Activated T-helper 9 cell treated with anti-CD3 and anti-CD28 coated beads, Interleukin-2, amount 50 U/mL, for 16 hours (primary cell): ENCODE measurements at places on chromosomes 6 and 20.

- no peak for DNase-seq
Measured at GRCh38 chr6:151330130-151330696, 61.1 kb downstream of the ZBTB2 start.

DNA sequence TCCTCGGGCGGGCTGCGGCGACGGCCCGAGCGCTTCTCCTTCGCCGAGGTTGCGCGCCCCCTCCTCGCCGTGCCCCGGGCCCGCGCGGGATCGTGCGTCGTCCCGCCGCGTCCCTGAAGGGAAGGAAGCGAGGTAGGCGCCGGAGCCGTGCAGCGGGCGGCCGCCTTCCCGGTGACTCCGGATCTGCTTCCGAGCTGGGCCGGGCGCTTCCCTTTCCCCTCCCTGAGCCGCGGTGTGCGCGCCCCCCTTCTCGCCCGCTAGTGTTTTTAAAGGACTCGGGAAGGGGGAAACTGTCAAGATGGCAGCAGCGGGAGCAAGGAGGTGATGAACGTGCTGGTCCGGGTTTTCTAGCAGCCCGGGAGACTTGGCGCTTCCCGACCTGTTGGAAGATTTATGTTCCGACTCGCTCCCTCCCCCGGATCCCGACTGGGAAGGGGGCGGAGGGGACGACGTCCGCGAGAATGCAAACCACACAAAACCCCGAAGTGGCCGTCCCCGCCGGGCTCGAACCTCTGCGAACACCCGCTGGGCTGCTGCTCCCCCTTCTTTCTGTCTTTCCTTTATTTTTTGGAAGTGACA lies 744 bp upstream of the FOXO3 start:
- DNase-seq, result no peak

DNA sequence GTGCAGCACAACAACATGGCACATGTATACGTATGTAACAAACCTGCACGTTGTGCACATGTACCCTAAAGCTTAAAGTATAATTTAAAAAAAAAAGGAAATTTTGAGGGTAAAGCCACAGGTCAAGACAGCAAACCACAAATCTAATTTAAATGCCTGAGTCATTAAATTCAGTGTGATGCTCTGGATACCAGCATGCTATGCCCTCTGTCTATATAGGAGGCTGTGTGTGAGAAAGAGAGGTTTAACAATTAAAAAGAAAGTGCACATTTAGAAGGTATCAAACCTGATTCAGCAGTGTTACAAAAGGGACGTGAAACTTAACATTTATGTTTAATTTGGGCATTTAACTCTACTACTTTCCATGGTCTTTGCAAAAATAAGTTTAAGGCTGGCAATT lies 276.3 kb downstream of the ADGRB3 start:
- no peak for DNase-seq

DNA sequence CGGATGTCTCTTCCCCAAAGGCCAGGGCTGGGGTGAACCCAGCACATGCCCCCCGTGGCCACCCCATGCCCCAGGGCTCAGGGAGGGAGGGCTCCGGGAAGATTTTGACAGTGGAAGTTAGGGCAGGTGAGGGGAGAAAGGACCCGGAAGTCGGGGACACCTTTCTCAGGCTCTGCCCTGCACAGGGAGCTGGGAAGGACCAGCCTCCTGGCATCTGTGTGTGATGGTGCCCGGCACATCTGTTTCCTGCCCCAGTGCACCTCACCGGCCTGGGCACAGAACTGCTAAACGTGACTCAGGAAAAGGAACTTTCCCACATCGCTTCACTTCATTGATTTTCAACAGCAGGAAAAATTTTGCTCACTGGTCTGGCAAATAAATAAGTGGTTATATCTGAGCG lies 141.1 kb upstream of the AFDN start:
- no peak for DNase-seq

DNA sequence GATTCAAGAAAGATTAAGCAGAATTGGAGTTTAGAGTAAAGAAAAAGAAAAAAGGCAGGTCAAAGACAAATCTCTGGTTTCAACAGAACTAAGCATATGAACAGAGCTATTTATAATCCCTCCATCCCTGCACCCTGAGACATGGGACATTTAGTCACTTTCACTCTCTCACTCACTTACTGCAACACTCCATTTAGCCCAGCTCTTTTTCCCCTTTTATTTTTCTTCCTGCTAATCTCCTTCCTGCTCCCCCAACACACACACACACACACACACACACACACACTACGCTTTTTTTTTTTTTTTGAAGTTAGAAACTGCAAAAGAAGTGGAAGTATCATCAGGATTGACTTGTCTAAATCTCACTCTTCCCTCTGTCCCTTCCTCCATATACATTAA lies 45.1 kb upstream of the TBC1D7 start:
- no peak for DNase-seq

GRCh38 chr6:8556370-8557013 lies 121.1 kb upstream of the SLC35B3 start:
- no peak for DNase-seq

DNA sequence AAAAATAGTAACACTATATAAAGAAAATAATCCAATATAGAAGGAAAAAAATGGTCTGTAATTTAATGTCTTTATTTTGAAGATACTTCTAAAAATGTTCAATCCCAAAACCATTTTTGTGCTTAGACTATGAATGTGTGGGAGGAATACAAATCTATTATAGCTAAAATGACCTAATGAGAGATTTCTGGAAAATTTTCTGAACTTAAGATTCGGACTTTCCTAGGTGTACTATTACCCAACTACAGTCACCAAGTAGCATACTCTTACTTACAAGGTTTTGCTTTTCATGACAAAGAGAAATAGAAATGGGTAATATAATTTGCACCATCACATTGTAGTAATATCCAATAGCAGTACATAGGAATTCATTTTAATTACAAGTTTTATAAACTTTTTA lies 29.9 kb downstream of the MAP3K7 start:
- no peak for DNase-seq

GRCh38 chr6:89597988-89598387 lies 40.6 kb downstream of the LYRM2 start:
- DNase-seq, result no peak
